ENCODE measurements at places on chromosomes 3 and 15.

GRCh38 chr3:58104151-58104550 lies 95.9 kb downstream of the FLNB start:
- no peak for DNase-seq

DNA sequence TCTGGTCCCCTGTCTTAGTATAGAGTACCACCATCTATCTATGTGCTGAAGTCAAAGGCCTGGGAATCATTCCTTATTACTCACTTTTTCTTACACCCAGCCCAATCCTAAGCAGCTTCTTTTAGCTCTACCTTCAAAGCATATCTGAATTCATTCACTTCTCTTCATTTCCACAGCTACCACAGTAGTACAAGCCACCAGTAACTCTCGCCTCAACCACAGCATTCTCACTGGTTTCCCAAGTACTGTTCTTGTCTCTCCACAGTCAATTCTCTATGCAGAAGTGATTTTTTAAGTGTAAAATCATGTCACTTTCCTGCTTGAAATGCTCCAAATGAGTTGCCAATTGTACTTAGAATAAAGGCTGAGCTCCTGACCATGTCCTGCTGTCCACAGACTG lies 401.7 kb downstream of the OXSM start:
- DNase-seq, result no peak

- no peak for DNase-seq
Measured at GRCh38 chr15:82768414-82769054, 37.3 kb downstream of the FSD2 start.

- DNase-seq, result no peak
Measured at GRCh38 chr3:39025222-39025970, 26.3 kb downstream of the SCN11A start.

- no peak for DNase-seq
Measured at GRCh38 chr3:185649414-185649813, 63.3 kb downstream of the SENP2 start.

- DNase-seq, result no peak
Measured at GRCh38 chr15:46315434-46315833, 680.6 kb downstream of the SQOR start.

- no peak for DNase-seq
Measured at GRCh38 chr15:47746516-47746915, 29.2 kb downstream of the SEMA6D start.

DNA sequence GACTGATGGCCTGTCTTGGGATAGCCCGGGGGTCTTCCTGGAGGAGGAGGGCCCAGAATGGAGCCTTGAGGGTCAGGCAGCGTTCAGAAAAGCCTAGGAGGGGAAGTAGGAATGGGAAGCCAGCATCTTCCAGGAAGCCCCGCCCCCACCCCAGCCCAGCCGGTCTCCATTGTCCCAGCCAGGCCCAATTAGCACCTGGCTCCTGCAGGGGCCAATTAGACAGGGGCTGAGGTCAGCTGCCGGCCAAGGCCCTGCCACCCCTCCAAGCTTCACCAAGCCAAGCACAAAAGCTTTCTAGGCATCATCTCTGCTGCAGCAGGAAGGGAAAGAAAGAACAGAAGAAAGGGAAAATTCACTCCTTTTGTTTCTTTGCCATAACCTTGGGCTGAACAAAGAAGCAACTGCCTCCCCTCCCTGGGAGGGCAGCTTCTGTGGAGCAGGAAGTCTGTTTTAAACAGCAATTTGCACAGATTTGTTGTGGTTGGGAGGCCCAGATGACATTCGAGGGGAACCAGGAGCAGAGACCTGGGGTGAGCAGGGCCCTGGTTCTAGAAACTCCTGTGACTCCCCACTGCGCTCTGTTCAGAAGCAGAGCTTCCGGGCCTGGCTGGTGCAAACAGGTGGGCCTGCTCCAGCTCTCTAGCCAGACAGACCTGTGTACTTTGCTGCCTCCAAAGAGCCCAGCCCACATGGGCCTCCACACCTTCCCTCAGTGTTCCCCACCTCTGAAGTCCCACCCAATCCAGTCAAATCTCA lies 47.7 kb downstream of the CYP11A1 start:
- no peak for DNase-seq

GRCh38 chr3:153130312-153130977 lies 31.6 kb upstream of the RAP2B start:
- DNase-seq, result no peak

- peak; percentile 56 for DNase-seq
Measured at GRCh38 chr15:101255615-101256241, 3.9 kb upstream of the CHSY1 start.

DNA sequence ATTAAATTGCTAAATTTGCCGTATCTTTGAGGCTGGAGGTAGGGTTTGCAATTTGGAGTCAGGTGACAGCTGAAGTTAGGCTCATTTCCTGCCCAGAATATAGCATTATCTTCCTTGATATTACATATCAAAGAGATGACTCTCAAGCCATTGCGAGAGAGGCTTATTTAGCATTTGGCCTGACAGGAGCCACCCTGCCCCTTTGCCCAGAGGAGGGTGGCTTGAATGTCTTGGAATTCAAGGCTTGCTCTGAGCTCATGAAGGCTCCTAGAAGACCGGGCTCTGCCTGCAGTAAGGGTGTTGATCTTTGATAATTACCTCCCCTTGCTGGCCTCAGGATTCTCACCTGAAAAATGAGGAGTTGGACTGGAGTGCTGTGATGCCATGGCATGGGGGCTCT lies 251.4 kb upstream of the C2CD4B start:
- DNase-seq, result no peak

DNA sequence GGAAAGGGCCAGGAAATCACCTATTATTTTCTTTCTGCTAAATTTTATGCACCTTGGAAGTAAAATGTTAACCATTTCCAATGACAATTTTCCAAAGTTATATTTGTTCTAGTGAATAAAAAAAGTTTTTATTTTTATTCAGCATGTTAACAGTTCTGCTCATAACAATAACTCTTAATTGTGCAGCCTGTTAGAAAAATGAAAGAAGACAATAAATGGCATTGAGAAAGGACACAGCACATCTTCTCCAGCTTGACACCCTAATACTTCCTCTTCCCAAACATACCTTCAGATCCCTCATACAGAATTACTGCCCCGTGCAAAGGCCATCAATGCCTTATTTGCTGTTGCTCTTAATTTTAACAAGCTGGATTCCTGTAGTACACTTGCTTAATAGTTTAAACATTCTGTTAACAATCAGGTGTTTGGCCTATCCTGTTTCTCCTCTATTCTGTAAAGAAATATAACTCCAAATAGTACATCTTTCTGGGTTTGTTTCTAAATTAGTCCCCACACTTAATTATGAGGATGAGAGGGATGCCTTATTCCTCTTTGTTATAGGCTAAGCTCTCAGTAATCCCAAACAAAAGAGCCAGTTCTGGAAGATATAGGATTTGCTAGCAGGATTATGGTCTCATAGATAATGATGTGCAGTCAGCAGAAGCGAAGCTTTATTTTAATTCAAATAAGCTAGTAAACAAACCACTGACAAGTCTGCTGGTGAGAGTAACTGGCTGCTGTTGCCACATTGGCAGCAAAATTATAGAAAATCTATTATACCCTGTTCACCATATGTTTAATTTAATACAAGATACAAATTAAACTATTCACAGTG lies 19.2 kb upstream of the SOX2 start:
- no peak for DNase-seq

DNA sequence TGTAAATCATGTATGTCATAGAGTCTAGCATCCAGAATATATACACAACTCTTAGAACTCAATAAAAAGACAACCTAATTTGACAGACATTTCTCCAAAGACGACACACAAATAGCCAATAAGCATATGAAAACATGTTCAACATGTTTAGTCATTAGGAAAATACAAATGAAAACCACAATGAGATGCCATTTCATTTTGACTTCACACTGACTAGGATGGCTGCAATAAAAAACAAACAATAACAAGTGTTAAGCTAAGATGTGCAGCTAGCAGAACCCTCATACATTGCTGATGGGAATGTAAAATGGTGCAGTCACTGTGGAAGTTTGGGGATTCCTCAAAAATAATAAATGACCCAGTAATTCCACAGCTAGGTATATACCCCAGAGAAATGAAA lies 16.4 kb downstream of the SPG11 start:
- no peak for DNase-seq

GRCh38 chr3:152127058-152127457 lies 141.7 kb upstream of the MBNL1 start:
- DNase-seq, result no peak

DNA sequence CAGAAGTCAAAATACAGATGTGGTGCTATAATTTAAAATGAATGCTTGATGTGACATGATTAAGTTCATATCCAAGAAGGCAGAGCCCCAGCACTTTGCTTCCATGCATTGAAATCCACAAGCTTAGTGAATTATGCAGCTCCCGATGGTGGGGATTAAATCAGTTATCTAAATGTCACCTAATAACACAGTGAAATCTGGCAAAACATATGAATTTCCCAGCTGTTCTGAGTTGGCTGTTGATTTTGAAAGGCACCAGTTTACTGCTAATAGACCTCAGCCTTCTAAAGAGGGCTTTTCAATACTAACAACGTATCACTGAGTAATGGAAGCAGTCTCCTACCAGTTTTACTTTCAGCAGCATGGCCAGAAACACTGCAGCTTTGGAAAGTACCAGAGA lies 19.8 kb upstream of the CRBN start:
- peak; percentile 33 for DNase-seq

DNA sequence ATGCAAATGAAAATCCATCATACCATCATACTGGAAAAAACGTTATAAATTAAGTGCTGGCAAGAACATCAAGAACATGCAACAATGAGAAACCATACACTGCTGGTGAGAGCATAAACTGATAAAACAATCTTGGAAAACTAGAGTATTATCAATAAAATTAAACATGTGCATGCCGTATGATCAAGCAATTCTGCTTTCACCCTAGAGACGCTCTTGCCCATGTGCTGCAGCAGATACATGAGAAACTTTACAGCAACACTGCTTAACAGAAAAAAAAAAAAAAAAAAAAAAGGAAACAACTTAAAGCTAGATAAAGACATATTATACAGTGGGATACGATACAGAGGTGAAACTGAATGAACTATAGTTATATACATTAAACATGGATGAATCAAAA lies 21.8 kb downstream of the SPG11 start:
- no peak for DNase-seq

DNA sequence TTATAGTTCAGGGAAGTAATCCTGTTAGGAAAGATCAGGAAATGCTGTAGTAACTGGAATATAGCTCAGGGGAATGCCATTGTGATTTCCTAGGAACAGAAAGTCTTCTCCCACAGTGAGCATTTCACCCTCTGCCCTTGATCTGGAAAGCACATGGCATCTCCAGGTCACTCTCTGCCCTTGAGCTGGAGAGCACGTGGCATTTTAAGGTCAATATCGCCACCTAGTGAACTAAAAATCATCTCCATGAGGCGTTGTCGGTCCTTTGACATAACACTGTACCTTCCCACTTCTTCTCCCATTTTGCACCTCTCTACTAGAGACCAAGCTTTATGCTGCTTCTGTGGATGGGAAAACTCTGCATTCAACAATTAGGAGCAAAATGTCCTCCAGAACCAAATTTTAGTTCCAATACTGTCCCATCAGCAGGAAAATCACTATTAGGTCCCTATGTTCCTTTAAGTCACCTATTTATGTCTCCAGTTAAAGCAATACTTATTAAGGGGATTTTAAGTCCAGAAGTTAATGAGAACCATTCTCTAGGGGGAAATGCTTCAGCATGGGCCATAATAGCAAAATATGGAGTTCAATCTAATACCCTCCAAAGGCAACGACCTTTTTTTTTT lies 54.7 kb upstream of the GK5 start:
- DNase-seq, result peak; percentile 49

- DNase-seq, result no peak
Measured at GRCh38 chr3:157785102-157785826, 282.0 kb upstream of the VEPH1 start.

GRCh38 chr15:39124155-39124552 lies 456.7 kb upstream of the THBS1 start:
- DNase-seq, result no peak

- no peak for DNase-seq
Measured at GRCh38 chr15:60135961-60136360, 131.8 kb downstream of the FOXB1 start.

- no peak for DNase-seq
Measured at GRCh38 chr3:63727233-63727632, 74.8 kb downstream of the SNTN start.

GRCh38 chr3:140748903-140749302 lies 71.0 kb downstream of the TRIM42 start:
- DNase-seq, result no peak

DNA sequence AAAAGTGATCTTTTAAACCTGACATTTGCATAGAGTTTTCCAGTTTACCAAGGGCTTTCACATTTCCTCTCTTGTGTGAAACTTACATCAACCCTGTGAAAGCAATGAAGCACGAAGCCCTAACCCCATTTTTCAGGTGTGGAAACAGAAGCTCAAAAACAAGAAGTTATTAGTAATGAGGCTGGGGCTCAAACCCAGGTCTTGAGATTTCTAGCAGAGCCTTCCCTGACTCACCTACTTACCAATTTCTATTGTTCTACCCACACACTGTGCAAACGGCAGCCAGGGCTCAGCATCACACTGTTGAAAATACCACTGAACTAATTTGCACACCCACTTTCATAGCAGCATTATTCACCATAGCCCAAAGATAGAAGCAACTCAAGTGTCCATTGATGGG lies 117.8 kb upstream of the IGF1R start:
- no peak for DNase-seq

DNA sequence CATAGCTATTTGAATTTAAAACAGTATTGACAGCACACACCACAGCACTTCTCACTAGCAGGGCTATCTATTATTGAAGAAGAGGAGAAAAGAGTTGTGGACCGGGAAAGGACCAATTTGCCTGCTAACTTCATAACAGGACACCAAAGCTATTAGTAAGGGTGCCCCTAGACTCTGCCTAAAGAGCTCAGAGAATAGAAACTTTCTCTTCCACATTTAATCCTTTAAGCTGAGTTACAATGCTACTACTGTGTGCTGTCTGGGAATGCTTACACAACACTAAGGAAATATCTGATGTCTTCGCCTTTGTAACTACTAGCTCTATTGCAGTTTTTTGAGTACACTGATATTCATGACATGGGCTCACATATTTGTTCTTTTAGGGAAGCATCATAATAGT lies 13.5 kb upstream of the AADAC start:
- DNase-seq, result no peak

DNA sequence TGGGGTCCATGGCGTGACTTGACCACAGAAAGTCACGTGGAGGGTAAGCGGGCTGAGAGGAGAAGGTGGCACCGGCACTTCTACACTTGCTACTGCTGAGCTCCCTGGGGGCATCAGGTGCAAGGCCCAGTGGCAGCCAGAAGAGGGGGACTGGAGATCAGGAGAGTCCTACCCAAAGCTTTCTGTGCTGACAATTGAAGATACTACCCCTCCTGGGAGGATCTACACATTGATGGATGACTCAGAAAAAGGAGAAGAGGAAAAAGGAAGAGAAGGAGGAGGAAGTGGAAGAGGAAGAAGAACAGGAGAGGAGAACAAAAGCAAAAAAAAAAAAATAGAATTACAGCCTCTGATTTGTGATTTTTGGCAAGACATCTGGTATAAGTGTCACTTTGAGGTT lies 41.2 kb downstream of the MYO5C start:
- no peak for DNase-seq

DNA sequence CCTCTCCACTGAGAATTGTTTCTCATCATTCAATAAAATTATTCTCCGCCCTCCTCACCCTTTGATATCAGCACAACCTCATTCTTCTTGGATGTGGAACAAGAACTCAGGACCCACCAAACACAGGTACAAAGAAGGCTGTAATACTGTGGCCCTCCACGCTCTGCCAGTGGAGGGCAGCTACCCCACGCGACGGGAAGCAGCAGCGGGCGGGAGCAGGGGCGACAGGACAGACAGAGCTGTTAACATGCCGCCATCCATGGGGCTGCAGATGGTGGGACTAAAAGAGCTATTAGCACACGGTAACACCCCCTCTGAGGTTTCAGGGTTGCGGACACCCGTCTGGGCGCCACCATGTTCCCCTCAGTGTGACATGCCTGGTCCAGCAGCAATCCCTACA lies 37.5 kb downstream of the EMC4 start:
- DNase-seq, result no peak

Data from right lung (tissue), 10 donors.